Peyer's patch (tissue), 4 donors: ENCODE measurements at places on chromosomes 1 and 21. TPM values are rescaled to one million over a fixed set of nuclear protein-coding genes. Genes with fewer than 3 reads are reported as not detected.

DNA sequence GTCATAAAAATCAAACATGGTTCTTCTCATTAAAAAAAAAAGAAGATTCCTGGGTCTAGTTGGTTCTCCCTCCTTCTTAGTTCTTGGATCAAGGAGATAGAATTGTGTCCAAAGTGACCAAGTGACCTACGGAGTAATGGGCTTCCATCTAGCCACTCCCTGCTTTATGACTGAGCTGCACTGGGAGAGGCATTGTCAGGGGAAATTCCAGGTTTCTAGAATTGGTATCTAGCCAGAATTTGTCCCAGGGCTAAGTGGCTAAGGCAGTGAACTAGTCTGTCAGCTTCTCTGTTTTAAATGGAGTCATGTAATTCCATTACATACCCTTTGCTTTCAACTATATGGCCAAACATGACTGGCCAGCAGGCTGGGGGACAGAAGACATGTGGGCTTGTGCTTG is 40.1 kb upstream of the ERG start:
- H3K4me1 ChIP-seq = no peaks in the 10 kb centered on the region
- H3K27me3 ChIP-seq = no peaks in the 10 kb centered on the region
- no peak for DNase-seq
- H3K27ac ChIP-seq = no peak overlapping the region
- no peaks in the 10 kb centered on the region for H3K36me3 ChIP-seq
- no peak overlapping the region for H3K4me3 ChIP-seq

DNA sequence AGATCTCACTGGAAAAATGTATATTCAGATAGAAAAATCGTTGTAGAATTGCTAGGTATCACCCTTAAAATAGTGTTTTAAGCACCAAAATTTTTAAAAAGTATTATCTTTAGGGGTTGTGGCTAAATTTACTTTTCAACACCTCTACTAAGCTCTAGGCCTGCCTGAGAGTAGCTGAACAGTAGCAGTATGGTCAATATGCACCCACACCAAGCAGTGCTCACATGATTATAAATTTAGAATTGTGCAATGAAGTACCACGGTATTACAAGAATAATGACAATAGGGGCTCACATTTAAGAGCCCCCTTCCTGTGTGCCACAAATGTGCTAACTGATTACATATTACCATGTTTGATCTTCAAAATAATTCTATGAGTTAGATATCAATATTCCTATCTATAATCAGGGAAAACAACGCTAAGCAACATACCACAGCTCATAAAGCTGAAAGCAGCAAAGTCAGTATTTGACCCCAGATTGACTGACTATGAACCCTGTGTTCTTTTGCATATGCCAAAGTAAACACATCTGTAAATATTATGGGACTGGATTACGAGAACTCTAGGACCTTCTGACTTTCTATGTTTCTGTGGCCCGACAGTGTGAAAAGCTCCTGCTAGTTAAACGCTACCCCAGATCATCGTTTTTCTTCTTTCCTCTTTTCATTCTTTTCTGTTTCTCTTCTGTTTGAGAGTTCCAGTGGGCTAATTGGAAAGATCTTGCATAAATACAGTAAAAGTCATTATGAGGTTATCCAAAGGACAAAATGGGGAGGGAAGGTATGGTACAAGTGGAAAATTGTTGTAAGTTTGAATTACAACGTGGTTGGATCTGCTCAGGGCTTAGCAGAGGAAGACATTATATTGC is 201.1 kb upstream of the C1orf87 start:
- H3K4me3 ChIP-seq = no peak overlapping the region
- H3K4me1 ChIP-seq = no peaks in the 10 kb centered on the region
- H3K36me3 ChIP-seq = no peaks in the 10 kb centered on the region
- H3K27ac ChIP-seq = no peak overlapping the region
- H3K27me3 ChIP-seq = no peaks in the 10 kb centered on the region
- no peak for DNase-seq

Gene MROH9
- total RNA-seq = not detected

Gene SLAMF6
- 5.6 TPM for total RNA-seq

Gene F5
- not detected for total RNA-seq

Gene HRNR
- total RNA-seq = not detected
